ELR (cell line): ENCODE measurements at places on chromosomes 6 and 20.
A peak's percentile ranks its signal among the peaks of the same experiment; 100 is the strongest.

DNA sequence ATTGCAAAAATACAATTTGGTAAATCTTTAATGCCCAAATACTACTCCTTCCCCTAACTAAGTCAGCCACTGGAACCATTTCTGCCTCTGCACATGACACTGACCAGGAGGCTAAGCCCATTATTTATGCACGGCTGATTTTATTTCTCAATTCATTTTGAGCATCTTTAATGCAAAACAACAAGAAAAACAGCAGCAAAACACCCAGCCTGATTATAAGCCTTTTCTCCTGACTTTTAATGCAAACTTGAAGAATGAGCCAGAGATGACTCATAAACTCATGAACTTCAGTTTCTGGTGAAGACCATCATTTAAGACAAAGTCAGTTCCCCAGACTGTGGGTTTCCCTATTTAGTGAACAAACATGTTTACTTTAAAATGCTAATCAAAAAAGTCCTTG, 51.6 kb downstream of the CYP24A1 start:
- DNase-seq, result peak; percentile 85

DNA sequence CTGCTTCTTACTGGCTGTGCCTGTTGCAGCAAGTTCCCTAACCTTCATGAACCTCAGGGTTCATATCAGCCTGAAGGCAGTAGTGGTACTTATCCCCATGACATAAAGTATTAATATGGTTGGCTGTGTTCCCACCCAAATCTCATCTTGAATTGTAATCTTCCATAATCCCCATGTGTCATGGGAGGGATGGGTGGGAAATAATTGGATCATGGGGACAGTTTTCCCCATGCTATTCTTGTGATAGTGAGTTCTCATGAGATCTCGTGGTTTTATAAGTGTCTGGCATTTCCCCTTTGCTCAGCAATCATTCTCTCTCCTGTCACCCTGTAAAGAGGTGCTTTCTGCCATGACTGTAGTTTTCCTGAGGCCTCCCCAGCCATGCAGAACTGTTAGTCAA, 61.8 kb downstream of the FAM229B start:
- no peak for DNase-seq

DNA sequence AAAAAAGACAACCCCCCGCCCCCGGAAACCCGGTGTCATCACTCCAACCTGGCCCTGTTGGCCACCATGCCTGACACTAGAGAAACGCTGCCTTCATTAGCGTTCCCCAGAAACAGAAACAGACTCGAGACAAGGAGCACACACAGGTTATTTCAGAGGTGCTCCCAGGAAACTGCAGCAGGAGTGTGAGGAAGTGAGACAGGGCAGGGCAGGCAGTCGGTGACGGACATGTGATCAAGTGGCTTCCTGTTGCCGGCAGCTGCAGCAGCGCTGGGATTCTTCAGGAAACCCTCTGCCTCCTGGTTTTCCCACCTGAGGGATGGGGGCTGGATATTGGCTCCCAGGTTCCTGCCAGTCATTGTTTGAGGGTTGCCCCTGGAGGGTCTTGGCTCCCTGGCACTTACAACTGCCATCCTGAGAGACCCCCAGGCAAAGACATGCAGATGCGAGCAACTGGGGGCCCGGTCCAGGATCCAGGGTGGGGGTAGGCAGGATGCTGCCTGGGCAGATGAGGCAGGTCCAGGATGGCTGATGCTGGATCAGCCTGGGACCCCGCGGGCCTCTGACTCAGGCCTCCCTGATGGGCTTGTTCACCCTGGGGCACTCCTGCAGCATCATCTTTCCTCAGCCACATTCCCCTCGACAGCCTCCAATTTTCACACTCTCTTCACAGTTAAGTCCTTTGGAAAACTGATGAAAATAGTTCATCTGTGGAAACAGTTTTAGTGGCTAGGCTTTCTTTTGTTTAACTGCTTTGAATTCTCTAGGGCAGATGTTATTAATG, 150.7 kb upstream of the SYNDIG1 start:
- peak; percentile 56 for DNase-seq

DNA sequence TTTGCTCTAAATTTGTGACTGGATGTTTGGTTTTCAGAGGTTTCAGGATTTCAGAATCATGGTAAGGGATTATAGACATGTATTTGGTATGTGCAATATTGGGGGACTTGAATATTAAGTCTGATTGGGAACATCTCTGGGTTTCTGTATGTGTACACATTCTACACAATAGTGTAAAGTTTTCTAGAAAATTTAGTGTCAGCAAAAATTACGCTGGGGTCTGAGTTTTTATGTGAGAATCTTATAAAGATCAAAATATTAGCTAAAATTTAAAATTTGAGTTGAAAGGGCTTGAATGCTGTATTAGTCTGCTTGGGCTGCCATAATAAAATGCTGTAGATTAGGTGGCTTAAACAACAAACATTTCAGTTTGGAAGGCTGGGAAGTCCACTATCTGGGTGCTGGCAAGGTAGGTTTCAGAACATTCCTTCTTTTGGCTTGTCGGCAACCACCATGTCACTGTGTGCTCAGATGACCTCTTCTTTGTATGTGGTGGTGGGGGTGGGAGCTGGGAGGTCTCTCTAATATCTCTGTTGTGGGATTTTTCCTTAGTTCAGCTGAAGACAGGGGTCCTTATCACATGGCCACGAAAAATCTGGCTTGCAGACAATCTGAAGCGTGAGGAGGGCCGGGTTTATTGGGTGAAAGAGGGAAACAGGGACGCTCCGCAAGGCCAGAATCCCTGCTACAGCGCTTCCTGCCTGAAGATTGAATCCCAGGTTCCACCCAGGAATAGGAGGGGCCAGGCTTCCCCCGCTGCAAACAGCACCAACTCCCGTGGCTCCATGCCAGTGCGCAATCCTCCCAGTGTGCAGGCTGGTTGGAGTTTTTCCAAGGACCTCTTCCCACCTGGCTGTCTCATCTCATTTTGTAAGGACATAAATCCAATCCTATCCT, 299.7 kb downstream of the PLCB1 start:
- DNase-seq, result no peak

- no peak for DNase-seq
Observed at GRCh38 chr6:46972531-46972930, 50.8 kb upstream of the ADGRF5 start.

DNA sequence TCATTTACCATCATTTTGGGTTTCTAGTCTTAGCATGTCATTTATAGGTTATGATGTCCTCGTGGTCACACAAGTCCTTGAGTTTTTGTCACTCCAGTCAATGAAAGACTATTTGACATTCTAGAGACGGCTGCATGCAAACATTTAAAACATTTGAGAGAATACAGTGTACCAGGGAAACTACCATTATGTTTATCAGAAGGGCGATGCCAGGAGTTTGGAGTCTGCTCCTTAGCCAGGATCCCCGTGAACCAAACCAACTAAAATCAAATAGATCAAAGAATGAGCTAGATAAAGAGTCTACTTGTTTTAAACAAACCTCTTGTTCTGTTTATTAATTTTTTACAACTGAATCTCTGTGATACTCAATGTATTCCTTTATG, 122.6 kb downstream of the OLIG3 start:
- DNase-seq, result no peak

GRCh38 chr20:41360831-41361756, 5.5 kb downstream of the EMILIN3 start:
- no peak for DNase-seq

DNA sequence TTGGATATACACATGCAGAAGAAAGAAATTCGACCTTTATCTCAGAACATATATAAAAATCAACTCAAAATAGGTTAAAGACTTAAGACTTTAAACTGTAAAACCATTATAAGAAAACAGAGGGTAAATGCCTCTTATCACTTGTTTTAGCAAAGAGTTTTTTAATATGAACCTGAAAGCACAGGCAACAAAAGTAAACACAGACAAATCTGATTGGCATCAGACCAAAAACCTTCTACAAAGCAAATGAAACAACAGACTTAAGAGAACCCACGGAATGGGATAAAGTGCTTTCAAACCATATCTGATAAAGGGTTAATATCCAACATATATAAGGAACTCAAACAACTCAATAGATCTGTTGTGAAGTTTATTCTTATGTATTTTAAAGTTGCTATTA, 309.9 kb upstream of the OPRM1 start:
- DNase-seq, result no peak

- DNase-seq, result no peak
Observed at GRCh38 chr6:161947371-161947770, 673.5 kb upstream of the AGPAT4 start.

GRCh38 chr6:167020206-167020605, 21.0 kb downstream of the CEP43 start:
- no peak for DNase-seq

GRCh38 chr6:89862698-89863097, 31.6 kb upstream of the GJA10 start:
- no peak for DNase-seq

DNA sequence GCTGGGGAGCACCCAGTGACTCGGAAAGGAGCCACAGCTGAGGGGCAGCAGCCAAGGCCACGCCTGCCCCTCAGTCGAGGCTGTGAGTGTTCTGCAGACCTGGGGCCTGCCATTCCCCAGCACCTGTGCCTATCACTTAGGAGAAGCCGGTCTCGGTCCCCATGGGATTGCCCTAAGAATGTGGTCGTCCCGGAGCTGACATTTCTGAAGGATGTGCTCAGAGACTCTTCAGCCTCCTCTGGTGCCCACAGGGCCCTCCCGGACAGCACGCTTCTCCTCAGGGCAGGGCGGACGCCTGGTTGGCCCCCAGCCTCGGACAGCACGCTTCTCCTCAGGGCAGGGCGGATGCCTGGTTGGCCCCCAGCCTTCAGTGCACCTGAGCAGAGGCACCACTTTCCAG, 223.9 kb downstream of the ERMARD start:
- DNase-seq, result no peak

- DNase-seq, result no peak
Observed at GRCh38 chr6:43695215-43695966, 7.8 kb upstream of the MRPS18A start.
